ENCODE measurements at places on chromosomes 4 and X.

GRCh38 chrX:136856050-136856449, 24.5 kb downstream of the RBMX start:
- no peak for DNase-seq

- no peak for DNase-seq
Measured at GRCh38 chr4:3328814-3329663, 36.2 kb downstream of the RGS12 start.

GRCh38 chr4:8376361-8377102, 64.0 kb downstream of the ACOX3 start:
- DNase-seq = no peak

DNA sequence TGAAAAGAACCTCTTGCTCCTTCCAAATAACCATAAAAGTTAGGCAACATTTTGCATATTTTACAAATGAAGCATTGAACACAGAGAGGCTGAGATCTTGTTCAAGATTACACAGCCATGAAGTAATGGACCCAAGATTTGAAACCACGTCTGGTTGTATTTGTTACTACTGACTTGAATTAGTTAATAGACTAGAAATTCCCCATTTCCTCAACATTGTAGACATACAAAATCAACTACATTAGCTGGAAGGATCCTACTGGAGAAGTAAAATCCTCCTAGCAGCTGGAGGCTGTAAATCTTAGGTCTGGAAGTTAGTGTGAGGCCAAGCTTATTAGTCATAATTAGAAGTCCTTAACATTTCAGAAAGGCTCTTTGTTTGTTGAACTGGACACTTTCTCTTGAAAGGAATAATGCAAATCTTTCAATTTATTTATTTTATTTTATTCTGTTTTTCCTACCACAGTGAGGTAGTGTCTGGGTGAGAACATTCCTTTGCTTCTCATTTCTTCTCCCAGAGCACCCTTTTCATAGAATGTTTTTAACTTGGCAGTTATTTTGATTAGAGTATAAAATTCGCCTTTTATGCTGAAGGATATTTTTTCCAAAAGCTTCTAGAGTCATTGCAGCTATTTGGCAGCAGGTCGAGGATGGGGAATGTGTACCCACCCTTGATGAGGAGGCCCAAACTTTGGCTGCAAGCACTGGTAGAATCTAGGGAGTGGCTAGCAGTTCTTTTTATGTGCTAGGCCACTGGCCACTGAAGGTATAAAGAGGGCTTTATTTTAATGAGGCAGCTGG, 62.0 kb upstream of the CLNK start:
- DNase-seq = no peak

DNA sequence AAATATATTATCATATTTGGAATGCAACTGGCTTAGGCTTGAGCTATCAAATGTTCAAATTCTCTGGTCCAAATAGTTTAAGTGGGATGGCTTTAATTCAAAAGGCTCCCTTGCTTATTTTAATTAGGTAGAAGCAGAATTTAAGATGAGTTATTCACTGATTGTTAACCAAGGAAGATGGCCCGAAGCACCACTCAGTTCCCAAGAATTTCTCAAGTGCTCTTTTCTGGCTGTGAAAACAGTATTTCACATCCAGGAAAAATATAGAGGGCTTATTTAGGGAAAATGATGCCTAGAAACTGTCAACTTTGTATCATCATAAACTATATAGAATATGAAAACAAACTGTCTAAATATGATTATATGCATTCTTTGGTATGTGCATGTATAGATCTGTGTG, 246.5 kb upstream of the SFRP2 start:
- DNase-seq = no peak

DNA sequence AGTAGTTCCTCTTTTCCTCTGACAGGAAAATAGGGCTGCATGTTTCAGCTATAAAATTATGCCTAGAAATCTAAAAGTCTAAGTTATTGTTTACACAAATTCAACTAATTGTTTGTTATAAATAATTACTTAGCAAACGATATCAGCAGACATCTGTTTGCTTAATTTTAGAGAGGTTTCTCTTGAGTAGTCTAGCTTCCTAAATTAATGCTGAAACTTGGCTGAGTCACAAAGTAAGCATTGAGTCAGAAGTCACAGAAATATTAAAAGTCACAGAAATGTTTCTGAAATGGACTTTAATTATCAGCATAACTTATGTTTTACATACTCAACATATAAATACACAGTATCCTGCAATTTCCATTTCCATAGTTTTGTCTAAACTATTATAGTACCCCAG, 1044.0 kb downstream of the CCSER1 start:
- no peak for DNase-seq
